Hematopoietic multipotent progenitor cell treated with erythropoietin and hydrocortisone succinate and interleukin-3 and kit ligand, for 4 days (in vitro differentiated cells): ENCODE measurements at places on chromosomes 2 and 18.

GRCh38 chr2:46381871-46382270, 84.7 kb downstream of the EPAS1 start:
- DNase-seq, result no peak

- DNase-seq, result no peak
Measured at GRCh38 chr2:161039071-161039470, 121.2 kb upstream of the TANK start.

DNA sequence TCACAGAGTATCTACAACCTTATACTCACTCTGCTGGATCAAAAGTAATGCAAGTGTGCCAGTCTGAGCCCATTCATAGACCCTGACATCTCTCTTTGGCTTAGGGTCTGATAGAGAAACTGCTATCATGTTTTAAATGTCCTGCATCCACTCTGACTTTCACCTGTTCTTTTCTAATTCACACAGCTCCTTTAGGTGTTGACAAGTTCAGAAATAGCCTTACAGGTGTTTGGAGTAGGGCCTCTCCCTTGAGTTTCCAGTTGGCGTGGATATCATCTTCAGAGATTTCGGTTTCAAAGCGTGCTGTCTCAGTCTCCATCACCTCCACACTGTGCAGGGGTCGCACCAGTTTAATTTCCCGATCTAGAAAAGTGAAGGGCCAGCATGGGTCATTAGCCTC, 150.3 kb downstream of the PLEKHA3 start:
- DNase-seq, result no peak

- no peak for DNase-seq
Measured at GRCh38 chr2:67841711-67842110, 221.1 kb downstream of the C1D start.

- DNase-seq, result peak; percentile 37
Measured at GRCh38 chr18:25326361-25326952, 25.5 kb downstream of the ZNF521 start.

DNA sequence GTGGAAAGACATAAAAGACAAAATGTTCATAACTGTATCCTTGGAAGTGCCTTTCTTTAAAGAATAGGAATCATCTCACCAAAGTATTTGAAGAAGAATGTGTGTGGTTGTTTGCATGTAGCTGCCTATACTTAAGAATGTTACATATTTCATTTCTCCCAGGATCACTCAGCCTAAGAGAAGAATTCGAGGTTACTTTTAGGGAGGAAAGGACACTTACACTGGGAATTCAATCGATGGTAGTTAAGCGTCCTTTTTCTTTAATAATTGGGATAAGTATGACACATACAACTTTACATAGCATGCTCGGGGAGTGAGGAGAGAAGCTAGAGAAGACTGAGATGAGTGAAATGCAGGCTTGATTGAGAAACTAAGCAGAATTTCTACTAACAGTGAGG, 22.0 kb upstream of the CYP1B1 start:
- DNase-seq, result no peak

- DNase-seq, result no peak
Measured at GRCh38 chr18:63143330-63143771, 176.2 kb downstream of the BCL2 start.

GRCh38 chr18:9792565-9793245, 84.6 kb downstream of the RAB31 start:
- peak; percentile 61 for DNase-seq

DNA sequence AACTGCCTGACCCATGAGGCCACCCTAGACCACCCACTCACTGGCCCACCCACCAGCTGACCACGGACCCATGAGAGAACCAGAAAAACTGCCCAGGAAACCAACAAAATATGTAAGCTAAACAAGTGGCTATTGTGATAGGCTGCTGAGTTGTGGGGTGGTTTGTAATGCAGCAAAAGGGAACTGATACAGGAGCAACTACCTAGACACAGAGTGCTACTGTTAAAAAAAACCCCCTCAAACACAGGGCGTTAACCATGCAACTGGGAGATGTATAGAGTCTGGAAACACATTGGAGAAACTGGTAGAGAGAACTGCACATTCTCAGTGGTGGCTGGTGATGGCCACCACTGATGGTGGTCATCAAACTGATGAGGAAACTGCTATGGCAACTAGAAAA, 206.3 kb upstream of the GYPC start:
- DNase-seq, result no peak
